ENCODE measurements at places on chromosomes 13 and 19.

DNA sequence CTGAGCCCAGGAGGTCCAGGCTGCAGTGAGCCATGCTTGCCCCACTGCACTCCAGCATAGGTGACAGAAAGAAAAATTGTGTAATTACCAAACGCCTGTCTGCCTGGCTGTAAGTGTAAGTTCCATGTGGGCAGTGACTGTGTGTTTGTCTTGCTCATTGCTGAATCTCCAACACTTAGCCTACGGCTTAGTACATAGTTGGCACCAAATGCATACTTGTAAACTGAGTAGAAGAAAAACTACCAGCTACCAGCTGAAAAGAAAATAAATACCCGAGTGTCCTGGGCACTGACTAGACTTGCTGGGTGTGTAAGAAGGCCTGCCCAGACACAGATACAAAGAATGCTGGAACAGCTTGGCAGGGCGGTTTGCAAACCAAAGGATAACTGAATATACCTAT, 2.7 kb upstream of the CEBPG start:
- DNase-seq: no peak

GRCh38 chr19:19595171-19595701, 23.3 kb downstream of the PBX4 start:
- peak; percentile 53 for DNase-seq

DNA sequence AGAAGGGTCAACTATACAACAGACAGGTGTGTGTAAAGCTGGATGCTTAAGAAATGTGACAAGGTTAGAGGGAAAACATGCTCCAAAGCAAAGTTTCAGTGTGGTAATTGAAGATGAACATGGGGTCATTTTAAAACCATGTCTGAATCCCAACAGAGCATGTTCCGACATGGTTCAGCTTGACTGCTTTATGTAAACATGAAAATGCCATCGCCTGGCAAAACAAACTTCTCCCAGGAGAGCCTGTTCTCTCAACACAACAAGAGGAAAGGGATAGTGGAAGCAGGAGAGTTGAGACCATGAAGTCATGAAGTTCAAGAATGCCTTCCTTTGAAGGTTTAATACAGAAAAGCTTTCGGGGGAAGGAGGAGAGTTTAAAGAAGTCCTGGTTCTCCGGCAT, 85.8 kb downstream of the EPSTI1 start:
- DNase-seq: no peak

GRCh38 chr19:47124937-47125668, 5.5 kb upstream of the SAE1 start:
- peak; percentile 66 for DNase-seq

DNA sequence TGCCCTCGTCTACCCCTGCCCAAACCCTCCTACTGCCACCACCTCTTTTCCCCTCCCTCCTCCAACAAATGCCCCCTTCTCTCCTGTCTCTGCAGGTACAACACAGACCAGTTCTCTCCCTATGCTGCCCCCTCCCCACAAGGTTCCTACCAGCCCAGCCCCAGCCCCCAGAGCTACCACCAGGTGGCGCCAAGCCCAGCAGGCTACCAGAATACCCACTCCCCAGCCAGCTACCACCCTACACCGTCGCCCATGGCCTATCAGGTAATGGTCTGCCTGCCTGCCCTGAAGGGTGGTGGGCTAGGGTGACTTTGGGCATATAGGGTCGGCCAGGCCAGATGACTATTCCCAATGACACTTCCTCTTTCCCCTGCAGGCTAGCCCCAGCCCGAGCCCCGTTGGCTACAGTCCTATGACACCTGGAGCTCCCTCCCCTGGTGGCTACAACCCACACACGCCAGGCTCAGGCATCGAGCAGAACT, 6.5 kb upstream of the TIMM50 start:
- DNase-seq: peak; percentile 14

- DNase-seq: no peak
Observed at GRCh38 chr19:10083911-10084310, 2.2 kb upstream of the SHFL start.

DNA sequence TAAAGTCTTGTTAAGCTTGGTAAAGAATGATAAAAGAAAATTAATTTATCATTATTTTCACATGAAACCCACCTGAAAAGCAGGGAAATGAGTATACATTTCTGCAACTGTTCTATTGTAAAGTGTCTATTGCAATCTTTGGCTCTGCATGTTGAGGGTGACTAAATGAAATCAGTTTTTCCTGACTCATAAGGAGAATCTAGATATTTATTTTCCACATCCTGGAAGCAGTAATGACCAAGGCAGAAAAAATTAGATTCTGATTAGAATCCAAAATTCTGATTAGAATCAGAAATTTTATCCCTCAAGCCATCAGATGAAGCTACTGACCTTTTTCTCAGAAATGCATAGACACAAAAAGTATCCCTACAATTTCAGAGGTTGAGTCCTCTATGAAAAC, 178.4 kb downstream of the MYO16 start:
- DNase-seq: no peak

DNA sequence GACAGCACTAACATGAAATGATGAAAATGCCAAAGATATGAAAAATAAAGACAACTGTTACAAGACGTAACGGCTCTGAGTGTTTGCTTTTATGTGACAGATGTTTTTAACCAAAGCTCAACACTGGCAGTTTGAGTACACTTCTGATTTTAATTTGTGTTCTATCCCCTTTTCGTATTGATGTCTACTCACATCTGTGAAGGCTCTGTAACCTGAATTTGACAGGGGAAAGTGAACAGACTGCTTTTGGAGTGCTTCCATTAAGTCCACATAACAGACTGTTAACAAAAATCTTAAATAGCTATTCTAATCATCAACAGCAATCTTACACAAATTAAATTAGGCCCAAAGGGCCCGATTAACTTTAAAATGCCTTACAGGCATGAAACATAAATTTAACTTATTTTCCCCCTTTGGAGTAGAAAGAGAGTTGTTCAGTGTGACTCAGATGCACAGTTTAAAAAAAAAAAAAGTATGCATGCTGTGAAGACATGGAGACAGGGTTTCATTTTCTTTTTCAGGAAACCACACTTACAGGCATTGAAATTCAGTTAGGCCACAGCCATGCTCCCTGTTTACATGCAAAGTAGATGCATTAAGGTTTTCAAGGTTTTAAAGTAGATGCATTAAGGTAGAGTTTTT, 16.3 kb upstream of the RNASEH2B start:
- no peak for DNase-seq

DNA sequence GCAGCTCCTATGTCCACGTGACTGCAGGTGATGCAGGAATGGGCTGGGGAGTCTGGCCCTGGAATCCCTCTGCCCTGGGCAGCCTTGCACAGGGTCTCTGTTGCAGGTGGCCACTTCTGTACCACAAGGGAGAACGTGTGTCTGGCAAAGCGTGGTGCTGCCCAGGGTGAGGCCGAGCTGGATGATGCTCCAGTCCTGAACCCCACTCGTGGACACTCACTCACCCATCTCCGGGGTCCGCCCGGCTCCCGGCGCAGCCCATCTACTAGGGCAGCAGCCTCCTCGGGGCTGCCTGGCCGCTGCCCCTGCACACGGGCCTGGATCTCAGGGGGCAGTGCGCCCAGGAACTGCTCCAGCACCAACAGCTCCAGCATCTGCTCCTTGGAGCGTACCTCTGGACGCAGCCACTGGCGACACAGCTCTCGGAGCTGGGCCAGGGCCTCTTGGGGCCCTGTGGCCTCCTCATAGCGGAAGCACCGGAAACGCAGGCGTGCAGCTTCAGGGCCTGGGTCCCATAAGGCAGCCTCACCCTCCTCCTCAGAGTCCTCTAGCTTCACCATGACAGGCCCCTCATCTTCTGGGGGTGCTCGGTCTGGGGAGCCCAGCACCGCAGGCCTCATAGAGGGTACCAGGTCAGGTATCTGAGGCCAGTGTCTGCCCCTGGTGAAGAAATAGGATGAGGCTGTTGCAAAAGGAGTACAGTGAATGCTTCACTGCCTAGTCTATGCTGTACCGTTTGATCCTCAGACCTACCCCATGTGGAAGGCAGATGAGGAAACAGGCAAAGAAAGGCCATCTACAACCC, 2.2 kb downstream of the MZF1 start:
- DNase-seq: no peak

DNA sequence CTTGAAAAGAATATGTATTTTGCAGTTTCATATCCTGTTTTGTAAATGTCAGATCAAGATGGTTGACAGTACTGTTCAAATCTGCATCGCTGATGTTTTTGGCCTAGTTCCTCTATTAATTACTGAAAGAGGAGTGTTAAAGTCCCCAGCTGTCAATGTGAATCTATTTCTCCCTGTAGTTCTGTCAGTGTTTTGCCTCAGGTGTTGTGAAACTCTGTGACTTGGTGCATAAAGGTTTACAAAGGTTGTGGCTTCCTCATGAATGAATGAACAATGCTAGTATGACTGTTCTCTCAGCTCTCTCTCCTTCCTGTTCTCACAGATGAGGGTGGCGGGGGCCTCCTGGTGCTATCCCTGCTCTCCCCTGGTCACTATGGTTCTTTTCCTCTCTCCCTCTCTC, 142.4 kb downstream of the MYCBP2 start:
- no peak for DNase-seq

GRCh38 chr19:55901369-55902079, 30.6 kb downstream of the NLRP13 start:
- DNase-seq: no peak

DNA sequence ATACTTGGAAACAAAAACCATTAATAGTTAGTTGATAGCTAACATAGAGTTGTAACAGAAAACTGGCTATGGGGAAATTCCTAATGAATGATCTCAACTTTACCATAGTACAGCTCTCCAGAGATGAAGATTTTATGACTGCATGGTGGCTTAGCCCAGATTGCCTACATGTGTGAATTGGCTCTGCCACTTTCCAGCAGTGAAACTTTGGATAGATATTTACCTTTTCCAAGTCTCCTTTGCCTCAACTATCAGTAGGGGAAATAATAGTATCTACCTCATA, 161.1 kb downstream of the LACC1 start:
- DNase-seq: no peak

DNA sequence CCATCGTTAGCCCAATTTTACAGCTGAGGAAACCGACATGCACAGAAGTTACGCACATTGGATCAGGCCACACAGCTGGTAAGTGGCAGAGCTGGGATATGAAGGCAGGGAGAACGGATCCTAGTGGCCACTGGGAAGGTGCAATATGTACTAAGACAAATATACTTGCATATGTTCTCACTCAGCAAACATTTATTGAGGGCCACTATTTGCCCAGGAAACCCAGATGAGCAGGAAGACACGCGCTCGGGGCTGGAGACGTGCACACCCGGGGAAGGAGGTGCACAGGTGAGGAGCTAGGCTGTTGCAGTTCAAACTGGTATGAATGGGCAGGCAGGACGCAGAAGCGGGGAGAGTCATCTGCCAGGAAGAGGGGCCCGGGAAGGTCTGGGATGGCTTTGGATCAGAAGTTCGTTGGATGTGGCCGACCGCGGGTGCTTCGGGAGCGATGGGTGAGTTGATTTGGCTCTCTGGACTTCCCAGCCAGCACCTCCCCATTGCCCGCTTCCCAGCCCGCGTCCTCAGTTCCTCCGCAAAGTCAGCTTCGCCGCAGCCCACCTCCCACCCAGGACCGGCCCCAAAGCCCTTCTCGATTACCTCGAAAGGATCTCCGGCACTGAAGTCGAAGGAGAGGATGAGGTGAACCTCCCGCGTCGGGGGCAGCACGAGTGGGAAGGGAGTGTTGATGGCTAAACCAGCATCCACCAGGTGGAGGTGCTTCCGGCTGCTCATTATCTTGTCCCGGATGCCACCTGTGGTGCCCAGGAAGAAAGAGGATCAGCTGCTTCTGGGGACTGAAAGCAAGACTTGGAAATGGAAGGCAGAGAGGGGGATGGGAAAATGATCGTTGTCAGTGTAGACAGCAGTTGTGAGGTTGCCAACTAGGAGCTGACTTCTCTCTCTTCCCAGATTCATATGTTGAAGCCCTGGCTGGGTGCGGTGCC, 17.8 kb upstream of the CABP5 start:
- DNase-seq: no peak

GRCh38 chr19:28737021-28737895, 475.7 kb downstream of the UQCRFS1 start:
- DNase-seq: peak; percentile 31

- DNase-seq: no peak
Observed at GRCh38 chr19:46610413-46610775, 9.3 kb downstream of the CALM3 start.

DNA sequence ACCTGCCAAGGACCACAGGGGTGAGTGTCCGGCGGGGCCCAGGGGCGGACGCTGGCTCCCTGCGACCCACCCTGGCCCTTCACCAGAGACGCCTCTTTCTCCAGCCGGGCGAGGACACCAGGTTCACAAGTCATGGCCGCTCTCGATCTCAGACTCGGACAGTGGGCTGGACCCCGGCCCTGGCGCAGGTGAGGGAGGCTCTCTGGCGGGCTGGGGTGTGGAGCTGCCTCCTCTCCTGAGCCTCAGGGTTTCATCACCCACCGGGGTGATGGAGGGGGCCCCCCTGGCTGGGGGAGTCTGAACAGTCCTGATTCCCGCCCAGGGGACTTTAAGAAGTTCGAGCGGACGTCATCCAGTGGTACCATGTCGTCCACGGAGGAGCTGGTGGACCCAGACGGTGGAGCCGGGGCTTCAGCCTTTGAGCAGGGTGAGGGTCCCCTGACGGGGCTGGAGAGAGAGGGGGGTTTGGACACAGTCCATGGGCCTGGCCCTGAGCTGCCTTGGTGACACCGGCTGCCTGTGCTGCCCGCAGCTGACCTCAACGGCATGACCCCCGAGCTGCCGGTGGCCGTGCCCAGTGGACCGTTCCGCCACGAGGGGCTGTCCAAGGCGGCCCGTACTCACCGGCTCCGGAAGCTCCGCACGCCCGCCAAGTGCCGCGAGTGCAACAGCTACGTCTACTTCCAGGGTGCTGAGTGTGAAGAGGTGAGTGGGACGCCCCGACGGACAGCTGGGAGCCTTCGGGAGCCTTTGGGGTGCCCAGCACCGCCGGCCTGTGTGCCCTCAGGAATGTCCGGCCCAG, 13.6 kb downstream of the ARHGAP45 start:
- DNase-seq: no peak

DNA sequence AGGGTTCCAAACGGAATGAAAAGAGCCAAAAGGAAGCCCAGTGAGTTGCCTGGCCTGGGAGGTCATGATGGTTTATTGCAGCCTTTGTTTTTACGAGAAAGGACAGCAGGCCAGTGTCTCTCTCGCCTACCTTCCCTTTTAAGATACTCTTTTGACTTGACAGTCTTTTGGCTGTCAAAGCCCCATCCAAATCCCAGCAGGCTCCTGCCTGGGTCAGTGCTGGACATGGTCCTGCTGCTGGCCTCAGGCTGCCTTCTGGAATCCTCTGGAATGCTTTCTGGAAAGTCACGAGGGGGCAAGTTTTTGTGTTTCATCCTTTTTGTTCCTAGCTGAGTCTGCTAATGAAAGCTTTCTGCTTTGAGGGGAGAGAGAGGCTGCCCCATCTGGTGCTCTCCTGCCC, 444.8 kb downstream of the OLFM4 start:
- no peak for DNase-seq

DNA sequence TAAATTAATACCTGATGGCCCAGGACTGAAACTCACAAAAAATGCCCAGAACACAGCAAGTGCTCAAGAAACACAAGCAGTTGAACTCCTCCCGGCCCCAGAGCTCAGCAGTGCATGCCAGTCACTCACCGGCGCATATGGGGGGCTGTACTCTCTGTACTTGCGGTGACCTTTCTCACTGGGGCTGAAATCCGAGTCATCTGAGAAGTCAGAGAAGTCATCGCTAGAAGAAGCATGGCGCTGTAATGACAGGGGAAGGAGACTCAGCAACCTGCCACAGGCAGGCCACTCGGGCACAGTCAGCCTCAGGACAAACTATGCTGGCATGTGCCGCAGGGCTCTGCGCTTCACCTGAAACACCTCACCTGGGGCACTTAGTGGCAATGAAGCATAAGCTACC, 19.7 kb downstream of the ZC3H4 start:
- DNase-seq: no peak

Data from fibroblast of the conjunctiva (primary cell).